ENCODE measurements at places on chromosomes 11 and 22.

GRCh38 chr22:18096823-18097222 lies 13.8 kb upstream of the TUBA8 start:
- no peak for DNase-seq

DNA sequence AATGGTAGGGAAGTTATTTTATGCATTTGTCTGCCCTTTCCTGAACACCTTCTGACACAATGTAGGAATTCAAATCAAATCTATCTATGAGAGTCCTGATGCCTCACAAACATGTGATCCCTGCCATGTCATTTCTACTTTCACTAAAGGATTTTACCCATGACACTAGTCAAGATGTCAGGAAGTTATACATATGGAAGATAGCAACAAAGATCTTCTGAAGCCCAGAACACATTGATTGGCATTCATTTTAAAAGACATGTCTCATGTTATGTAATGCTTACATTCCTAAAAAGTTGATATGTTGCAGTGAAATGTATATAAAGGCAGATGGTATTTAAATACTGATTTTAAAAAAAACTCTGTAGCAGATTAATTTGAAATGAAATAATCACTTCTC lies 61.5 kb downstream of the FAM76B start:
- DNase-seq: no peak

GRCh38 chr11:46865340-46865739 lies 19.3 kb upstream of the CKAP5 start:
- DNase-seq: no peak

- no peak for DNase-seq
These were observed 7.0 kb downstream of the MS4A6A start for GRCh38 chr11:60175860-60176275.

DNA sequence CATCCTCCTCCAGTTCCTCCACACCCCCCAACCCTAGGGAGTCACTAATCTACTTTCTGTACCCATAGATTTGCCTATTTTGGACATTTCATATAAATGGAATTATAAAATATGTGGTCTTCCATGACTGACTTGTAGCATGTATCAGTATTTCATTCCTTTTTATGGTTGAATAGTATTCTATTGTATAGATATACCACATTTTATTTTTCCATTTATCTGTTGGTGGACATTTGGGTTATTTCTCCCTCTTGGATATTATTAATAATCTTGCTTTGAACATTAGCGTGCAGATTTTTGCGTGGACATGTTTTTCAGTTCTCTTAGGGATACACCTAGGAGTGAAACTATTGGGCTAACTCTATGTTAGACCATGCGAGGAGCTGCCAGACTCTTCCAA lies 23.4 kb downstream of the NAT10 start:
- no peak for DNase-seq

Data from astrocyte of the cerebellum (primary cell).